ENCODE measurements at places on chromosomes 7 and 10.

GRCh38 chr7:805261-805660 lies 27.0 kb upstream of the SUN1 start:
- DNase-seq: no peak

DNA sequence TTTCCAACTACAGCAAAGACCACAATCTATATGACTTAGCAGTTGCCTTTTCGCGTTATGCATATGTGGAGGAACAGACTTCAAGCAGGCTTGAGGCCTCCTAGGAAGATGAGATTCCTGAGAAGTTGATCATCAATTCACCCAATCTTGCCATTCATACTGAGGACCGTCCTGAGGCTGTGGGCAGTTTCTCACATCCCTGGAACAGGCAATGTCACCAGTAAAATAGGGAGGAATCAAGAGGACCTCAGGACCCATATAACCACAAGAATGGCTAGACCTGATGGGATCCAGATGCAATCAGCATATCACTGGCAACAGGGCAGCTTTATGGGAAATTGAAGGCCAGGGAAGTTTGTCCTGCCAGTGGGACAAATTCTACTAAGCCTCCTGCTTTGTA lies 17.3 kb downstream of the KDM7A start:
- no peak for DNase-seq

DNA sequence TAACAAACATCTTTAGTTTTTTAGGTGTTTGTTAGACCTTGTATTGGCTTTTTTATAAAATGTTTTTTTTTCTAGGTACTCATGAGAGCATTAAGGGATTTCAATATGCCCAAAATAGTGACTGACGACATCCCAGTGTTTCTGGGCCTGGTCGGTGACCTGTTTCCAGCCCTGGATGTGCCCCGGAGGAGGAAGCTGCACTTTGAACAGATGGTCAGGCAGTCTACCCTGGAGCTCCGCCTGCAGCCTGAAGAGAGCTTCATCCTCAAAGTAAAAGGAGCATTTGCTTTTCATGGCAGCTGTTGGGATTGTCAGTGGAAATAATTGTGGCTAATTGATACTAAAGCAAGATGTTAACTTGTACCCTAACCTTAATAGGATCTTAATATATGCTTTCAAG lies 161.5 kb downstream of the DNAH11 start:
- DNase-seq: no peak

- DNase-seq: no peak
These were observed 3.1 kb downstream of the GPER1 start for GRCh38 chr7:1090686-1091643.

DNA sequence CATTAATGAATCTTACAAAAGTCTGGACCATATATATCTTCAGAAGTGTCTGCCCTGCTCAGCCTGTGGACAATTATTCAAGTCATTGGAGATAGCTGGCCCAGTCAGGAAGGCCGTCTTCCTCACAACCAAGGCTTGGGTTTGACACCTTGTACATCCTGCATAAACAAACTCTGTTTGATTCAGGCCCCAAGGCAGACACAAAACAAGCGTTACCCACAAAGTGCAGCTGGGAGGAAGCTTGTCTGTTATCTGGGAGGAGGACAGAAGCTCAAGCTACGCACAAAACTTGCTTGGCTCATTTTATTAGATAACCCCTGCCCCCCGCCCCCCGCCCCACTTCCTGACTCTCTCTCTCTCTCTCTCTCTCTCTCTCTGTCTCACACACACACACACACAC lies 166.9 kb upstream of the WDR11 start:
- DNase-seq: no peak

GRCh38 chr7:101507791-101508252 lies 121.3 kb downstream of the MYL10 start:
- DNase-seq: peak; percentile 91

- no peak for DNase-seq
These were observed 106.7 kb downstream of the TNS3 start for GRCh38 chr7:47474937-47475879.

- DNase-seq: no peak
These were observed 16.7 kb downstream of the AQP1 start for GRCh38 chr7:30928254-30928872.

DNA sequence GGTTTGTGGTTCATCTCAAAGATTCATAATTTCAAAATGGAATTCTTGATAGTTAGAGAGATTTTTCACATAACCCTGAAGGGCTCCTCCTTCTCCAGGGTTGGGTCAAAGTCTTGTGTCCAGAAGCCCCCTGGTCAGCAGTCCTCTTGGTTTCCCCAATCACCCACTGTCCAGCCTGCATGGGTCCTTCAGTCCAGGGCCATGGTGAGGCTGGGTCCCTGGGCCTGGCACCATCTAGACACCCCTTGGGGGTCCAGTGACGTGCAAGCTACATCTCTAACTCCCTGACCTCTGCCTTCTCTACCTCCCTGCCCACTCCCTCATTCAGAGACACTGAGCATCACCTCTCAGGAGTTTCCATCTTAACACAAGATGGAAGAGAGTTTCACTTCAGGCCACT lies 26.1 kb downstream of the ANXA8 start:
- DNase-seq: no peak

DNA sequence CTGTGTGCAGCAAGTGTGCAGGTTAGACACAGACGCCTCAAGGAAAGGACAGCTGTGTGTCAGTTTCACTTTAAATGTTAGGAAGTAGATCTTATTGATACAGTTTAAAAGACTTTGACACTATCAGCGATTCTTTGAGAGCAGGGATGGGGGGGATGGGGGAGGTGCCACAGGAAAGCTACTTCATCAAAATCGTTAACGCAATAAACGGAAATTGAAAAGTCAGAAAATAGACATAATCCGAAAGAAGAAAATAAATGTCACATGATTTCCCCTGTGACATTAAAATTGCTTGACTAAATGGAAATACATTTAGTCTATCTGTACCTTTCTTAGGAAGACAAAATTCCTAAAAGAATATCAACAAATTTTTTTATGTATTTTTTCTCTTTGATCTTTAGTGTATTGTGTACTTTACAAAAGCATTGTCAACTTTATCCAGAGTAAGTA lies 476 bp upstream of the ZNF33B start:
- DNase-seq: no peak

DNA sequence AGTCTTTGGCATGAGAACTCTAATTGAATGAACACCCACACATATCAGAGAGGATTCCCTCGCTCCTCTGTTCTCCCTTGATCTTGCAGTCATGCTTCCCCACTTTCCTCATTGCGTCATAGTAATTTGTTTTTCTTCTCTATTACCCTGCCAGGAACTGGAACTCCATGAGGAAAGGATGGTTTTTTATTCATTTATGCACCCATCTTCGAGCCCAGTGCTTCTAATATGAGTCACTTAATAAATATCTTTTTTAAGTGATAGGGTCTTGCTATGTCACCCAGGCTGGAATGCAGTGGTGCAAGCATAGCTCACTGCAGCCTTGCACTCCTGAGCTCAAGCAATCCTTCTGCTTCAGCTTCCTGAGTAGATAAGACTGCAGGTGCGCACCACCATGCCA lies 83.5 kb downstream of the OTUD1 start:
- no peak for DNase-seq

DNA sequence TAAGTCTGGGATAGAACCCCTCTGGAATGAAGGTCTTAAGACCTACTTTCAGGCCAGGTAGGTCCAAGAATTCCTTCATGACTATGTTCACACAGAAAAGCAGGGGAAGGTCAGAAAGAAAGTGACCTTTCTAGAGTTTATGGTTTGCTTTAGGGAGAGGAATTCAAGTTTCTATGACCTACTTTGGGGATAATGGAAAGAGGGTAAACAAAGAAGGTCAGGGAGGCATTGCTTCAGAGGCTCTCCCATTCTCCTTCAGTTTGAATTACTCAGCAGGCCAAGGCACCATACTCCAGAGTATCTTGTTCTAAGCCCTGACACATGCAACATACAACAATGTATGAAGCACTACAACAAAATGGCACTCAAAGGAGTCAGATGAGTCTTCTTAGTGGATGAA lies 11.5 kb upstream of the MACC1 start:
- no peak for DNase-seq

GRCh38 chr10:130027716-130028464 lies 63.8 kb upstream of the EBF3 start:
- DNase-seq: no peak

DNA sequence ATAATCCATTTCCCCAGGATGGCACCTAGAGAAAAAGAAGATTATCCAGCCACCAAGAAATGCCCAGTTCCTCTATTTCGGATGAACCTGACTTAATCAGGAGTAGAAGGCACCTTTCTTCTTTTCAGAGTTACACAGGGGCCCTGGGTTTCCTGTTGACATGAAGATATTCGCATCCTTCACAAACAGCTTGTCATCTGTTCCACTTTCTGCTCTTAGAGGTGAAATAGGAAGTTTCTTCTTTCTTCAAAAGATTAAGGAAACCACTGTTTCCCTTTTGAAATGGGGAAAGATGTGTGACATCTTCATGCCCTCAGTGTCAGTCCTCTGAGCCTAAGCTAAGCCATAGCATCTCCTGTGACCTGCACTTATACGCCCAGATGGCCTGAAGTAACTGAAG lies 39.1 kb upstream of the RAB18 start:
- no peak for DNase-seq

DNA sequence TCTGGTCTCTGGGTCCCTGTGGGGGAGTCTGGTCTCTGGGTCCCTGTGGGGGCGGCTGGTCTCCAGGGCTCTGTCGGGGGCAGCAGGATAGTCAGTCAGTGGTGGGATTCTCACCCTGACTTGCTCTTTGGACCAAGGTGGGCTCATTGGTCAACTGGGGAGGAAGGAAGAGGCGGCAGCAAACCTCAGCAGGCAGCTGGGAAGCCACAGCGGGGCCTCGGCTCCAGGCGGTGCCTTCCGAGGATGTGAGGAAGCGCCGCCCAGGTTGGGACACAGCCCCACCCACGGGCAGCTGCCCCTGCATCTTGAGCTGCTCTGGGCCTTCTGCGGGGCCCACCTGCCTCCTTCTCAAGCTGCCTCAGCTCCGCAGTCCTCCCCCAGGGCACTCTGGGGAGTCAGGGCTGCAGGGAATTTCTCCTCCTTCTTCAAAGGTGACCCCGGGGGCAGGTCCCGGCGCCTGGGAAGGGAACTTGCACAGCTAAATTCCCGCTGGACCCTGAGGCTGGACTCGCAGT lies 20.4 kb upstream of the KNDC1 start:
- no peak for DNase-seq

DNA sequence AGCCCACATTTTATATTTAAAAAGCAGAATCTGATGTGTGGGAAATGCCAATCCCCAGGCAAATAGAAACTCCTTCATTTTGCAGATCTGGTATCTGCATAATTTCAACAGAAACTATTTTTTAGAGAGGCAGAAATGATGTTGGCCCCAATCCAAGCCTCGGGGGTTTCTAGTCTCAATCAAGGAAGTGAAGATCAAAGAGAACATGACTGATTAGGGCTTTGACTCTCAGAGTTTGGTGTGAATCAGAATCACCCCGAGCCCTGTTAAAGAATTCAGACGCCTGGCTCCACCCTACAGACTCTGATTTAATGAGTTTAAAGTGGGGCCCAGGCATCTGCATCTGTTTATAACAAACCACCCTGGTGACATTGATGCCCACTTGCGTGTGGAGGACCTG lies 36.7 kb upstream of the UBE2H start:
- DNase-seq: no peak

DNA sequence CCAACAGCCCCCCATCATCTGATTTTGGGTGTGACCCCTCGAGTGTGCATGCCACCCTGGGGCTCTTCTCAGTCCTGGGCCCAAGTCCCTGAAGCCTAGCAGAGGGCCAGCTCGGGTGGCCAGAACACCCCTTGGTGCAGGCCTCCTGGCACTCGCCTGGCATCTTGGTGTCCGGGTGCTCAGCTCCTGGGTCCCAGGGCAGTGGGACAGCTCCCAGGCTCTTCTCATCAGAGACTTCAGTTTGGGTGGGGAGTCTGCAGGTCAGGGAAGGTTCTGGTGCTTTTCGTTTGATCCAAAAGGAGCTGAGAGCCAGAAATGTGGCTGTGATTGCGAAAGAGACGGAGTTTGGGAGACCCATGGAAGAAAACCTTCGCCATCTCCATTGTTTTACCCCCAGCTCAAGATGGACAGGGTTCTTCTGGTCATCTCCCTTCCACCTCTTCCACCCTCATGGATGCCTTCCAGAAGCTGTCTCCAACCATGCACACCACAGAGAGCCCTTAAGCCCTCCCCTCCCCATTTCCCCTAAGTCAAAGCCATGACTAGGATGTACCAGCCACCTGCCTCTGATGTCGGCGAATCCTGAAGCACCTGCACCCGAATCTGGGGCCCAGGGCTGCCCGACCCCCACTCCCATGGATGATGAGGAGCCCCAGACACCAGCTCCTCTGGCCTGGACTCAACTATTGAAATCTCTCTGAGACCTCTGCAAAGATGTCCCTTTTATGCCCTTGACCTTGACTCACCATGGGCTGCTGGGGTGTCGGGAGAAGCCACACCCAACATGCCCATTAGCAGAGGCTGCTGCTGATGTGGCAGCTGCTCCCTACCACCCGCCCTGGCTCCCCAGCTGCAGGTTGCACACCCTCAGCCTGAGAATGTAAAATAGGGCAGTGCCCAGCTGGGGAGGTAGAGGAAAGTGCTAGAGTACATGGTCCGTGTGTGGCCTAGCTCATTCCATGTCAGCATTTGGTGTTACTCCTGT lies 55.3 kb downstream of the ADCYAP1R1 start:
- no peak for DNase-seq

DNA sequence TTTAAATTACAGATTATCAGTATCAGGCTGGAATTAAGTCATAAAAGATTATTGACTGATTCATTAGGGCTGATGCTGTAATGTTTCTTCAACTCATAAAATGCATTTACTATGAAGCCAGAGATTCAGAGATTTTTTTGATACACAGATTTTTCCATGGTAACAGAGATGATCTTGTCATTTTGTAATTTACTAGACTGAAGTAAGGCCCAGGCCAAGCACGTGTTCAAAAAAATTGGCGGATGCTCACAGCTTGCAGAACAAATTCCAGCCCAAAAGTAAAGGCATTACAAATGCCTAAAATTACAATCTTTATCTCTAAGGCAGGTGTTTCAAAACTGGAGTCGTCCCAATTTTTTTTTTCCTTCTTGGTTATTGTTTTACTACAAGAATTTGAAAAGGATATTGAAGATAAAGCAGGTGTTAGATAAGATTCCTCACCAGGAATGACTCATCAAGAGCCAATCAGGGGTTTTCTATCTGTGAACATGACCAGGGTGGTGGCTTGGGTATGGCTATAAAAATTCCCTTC lies 78.4 kb upstream of the MEOX2 start:
- no peak for DNase-seq

- no peak for DNase-seq
These were observed 246.0 kb upstream of the SHH start for GRCh38 chr7:156058248-156058647.

- DNase-seq: no peak
These were observed 32.0 kb upstream of the PSAP start for GRCh38 chr10:71882813-71883659.

DNA sequence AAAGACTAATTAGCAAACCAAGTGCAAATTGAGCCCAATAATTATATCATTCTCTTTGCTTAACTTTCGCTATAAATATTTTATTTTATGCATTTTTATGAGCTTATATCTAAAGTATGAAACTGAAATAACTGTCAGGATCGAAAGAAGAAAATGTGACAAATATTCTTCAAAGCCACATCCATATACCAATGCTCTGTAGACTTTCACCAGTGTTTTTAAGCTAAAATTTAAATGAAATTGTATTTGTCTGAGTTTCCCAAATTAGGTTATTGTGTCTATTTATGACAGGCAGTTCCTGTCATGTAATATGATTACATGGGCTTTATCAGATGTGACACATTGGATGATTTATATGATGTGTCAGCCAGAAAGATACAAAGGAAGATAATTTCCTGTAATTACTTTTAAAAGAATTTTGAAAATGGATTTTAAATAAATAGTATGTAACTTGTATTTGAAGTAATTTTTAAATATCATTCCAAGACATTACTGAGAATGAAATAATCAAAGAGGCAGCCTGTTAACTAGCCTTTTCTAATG lies 317.9 kb upstream of the KLF6 start:
- DNase-seq: no peak

- no peak for DNase-seq
These were observed 14.9 kb upstream of the MPP7 start for GRCh38 chr10:28317760-28318159.

Data from NCI-H1930 (cell line).